Transverse colon (tissue), 4 donors: ENCODE measurements at places on chromosomes 7 and 10. TPM values are rescaled to one million over a fixed set of nuclear protein-coding genes. Genes with fewer than 3 reads are reported as not detected.

DNA sequence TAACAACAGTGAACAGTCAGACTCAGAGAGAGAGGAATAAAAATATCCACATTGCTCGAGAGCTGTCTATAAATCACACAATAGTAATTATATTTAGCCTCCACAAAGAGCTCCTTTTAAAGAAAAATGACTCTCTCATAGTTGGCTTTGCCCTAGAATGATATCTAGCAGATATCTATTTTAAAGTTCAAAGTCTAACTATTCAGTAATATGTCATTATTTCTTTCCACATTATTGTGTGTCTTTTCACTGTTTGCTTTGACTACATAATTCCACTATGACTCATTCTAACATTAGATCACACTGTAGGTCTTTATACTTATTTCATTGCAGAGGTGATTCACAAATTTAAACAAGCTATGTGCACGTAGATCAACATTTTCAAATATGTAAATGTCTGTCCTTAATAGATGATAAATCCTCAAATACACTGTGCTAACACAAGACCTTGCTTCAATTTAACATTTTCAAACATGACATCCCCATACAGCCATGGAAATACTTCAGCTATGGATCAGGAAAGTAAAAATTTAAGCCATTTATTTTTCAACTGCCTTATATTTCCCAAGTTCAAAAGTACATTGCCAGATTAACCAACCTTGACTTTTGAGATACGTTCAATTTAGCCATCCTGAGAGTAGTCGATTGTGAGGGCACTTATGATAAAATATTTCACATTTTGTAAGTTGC is 99.9 kb upstream of the AKR1E2 start:
- no peak for DNase-seq

DNA sequence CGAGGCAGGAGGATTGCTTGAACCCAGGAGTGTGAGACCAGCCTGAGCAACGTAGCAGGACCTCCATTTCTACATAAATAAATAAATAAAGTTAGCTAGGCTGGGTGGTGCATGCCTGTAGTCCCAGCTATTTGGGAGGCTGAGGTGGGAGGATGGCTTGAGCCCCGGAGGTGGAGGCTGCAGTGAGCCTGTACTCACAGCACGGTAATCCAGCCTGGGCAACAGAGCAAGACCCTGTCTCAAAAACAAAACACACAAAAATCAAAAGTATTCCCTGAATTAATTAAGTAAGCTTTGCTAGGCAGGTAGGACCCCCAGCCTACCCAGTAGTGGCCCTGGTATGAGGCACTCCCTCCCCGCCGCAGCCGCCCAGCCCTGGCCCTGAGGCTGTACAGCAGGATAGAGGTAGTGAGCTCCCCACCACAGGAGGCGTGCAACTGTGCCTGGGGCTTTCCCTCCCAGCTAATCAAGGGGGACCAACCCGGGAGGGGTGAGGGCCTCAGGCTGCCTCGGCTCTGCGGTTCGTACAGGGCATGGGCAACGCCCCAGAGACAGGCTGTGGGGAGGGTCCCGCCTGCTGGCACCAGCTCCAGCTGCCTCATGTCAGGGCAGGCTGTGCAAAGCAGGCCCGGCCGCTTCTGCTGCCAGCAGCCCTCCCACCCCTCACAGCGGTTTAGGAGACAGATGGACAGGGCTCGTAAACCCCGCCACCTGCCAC is 1.0 kb upstream of the CYP2W1 start:
- DNase-seq: no peak

DNA sequence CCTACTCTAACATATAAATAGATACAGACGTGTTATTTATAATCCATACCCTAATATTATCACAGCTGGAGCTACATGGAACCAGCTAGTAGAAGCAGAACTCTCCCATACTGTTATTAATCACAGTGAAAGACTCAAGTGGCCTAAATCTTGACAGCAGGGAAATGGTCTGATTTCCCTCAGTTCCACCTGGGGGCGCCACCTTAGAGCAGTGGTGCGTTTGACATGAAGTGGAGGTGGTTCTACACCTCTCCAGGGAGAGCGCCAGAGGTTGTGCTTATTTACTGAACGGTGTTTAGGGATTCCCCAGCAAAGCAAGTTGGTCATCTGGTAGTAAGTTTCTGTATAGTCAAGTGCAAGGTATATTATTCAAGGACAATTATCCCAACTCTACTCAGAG is 17.6 kb downstream of the DNTT start:
- no peak for DNase-seq

- peak; percentile 57 for DNase-seq
Observed at GRCh38 chr7:26365077-26365900, 73.6 kb downstream of the SNX10 start.

DNA sequence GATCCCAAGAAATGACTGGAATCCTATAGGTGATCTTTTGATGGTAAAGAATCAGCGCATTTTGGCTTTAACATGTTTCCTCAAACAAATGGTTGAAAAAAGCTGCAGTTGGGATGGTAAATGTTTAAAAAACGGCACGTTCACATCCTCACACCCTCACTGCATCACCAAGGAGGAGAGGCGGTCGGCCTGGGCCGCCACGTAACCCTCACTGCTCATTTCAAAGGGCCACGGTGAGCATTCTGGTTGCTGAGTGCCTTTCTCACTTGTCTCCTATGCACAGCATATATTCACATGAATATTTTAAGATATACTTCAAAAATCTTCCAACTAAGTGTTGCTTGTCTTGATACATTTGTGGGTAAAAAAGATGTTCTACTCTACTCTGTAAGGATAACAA is 233.2 kb downstream of the DNAJB6 start:
- no peak for DNase-seq

DNA sequence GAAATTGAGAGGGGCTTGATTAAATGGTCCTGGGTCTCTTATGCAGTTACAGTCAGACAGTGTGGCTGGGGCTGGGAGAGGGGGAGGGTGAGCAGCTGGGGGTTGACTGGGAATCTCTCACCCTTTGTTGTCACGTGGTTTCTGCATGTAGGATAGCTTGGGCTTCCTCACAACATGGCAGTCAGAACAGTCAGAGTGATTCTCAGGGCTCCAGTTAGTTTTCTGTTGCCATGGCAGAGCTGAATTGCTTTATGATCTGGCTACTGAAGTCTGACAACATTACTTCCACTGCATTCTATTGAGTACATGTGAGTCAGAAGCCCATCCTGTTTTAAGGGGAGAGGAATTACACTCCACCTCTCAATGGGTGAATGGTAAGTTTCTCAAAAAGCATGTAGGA is 102.7 kb downstream of the WDR11 start:
- no peak for DNase-seq

DNA sequence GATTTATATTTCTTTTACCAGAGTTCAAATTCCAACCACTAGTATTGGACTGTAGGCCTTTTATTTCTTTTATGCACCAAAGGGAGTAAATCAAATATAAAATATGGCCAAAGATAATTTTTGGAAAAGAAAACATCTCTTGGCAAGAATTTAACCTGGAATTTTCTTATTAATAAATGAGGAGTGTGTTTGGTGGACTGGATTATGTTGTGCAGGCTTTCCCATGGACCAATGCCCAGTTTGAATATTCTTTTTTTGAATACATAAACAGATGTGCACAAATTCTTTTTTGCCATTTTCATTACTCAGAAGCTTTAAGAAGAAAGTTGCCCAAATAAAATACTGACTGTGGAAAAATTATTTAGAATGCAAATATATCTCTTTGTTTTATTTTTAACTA is 22.1 kb upstream of the PRKG1 start:
- DNase-seq: no peak

DNA sequence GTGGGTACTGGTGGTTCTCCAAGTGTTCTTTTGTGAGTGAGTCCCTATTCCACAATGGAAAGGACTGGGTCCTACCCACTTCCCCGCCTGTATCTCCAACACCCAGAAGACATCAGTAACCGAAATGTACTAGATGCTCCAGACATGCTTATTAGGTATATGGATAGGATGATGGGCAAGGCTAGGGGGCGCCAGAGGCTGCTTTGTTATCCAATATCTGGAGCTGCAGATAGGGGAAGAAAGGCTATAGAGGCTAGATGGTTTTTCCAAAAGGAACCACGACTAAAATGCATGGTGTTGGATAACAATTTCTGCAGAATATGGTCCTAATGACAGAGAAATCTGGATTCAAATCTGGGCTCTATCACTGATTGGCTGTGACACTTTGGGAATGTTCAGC is 56.2 kb upstream of the TM9SF3 start:
- peak; percentile 80 for DNase-seq

DNA sequence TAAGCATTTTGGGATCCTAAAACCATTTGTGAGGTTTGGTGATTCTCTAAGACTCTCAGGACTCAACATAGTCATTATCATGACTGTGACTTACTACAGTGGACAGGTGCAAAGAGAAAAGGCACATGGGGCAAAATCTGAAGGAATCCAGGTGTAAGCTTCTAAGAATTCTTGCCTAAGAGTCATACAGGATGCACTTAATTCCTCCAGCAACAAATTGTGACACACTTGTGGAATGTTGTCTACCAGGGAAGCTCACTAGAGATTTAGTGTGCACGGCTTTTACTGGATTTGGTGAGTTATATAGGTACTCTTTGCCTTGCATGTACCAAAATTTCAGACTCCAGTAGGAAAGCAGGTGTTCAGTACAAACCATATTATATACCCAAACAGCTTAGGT is 47.9 kb downstream of the WAC start:
- no peak for DNase-seq

GRCh38 chr10:105189463-105189800 is 548.3 kb downstream of the SORCS3 start:
- DNase-seq: no peak

GRCh38 chr10:59269651-59270050 is 92.7 kb downstream of the FAM13C start:
- DNase-seq: no peak

- peak; percentile 27 for DNase-seq
Observed at GRCh38 chr10:133614830-133615580, 11.6 kb downstream of the FRG2B start.

GRCh38 chr10:123869020-123869414 is 22.6 kb downstream of the CPXM2 start:
- no peak for DNase-seq

DNA sequence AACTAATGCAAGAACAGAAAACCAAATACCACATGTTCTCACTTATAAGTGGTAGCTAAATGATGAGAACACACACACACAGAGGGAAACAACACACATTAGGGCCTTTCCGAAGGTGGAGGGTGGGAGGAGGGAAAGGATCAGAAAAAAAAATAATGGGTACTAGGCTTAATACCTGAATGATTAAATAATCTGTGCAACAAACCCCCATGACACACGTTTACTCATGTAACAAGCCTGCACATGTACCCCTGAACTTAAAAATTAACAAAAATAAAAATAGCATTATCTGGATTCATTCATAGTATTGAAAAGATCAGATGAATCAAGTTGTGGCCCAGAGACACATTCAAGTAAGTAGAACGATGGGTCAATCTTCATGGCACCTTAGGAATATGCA is 159.5 kb upstream of the POT1 start:
- DNase-seq: no peak

- DNase-seq: no peak
Observed at GRCh38 chr7:68821846-68822245, 776.4 kb upstream of the AUTS2 start.

DNA sequence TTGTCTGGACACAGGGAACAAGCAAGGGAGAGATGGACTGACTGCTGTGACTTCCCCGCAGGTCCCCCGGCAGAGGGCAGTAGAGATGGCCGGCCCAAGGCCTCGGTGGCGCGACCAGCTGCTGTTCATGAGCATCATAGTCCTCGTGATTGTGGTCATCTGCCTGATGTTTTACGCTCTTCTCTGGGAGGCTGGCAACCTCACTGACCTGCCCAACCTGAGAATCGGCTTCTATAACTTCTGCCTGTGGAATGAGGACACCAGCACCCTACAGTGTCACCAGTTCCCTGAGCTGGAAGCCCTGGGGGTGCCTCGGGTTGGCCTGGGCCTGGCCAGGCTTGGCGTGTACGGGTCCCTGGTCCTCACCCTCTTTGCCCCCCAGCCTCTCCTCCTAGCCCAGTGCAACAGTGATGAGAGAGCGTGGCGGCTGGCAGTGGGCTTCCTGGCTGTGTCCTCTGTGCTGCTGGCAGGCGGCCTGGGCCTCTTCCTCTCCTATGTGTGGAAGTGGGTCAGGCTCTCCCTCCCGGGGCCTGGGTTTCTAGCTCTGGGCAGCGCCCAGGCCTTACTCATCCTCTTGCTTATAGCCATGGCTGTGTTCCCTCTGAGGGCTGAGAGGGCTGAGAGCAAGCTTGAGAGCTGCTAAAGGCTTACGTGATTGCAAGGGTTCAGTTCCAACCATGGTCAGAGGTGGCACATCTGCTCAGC is 6.0 kb downstream of the CYREN start:
- DNase-seq: no peak

GRCh38 chr7:48298779-48299178 is 127.5 kb downstream of the ABCA13 start:
- no peak for DNase-seq

Gene SUN3
- not detected for total RNA-seq

Gene AGR2
- 32.9 TPM for total RNA-seq

Gene PNLIP
- not detected for total RNA-seq

Gene IMMP2L
- total RNA-seq: 9.4 TPM

Gene SEMA3E
- total RNA-seq: not detected
